BE2C (cell line): ENCODE measurements at places on chromosomes 1 and 21.

DNA sequence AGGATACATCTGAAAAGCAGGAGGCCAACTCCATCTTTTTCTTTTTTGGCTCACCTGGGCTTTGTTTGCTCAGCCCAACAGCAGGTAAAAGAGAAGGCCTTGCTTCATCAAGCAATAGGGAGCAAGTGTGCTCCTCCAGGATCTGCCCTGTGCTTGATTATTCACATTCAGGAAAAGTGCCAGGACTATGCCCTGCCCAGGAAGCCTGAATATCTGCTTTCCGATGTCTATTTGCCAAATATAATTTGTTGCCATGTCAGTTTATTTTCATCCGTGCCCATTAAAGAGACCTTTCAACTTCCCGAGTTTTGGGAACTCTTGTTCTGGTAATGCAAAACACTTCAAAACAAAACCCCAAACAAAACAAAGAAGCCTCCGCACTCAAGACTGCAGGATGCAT is 185.3 kb downstream of the CDC7 start:
- no peak for DNase-seq

DNA sequence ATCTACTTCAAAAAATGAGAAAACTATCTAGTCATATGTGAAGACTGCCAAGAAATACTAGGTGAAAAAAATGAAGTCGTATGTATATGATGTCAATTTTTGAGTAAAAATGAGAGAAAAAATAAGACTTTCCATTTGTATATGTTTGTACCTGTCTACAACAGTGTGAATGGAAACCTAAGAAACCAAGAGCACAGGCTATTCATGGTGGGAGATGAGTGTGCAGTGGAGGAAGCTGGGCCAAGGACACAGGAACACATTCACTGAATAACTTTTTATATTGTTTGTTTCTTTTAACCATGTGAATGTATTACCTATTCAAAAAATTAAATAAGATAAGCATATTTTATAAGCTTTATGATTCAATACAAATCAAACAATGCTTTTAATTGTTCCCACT is 67.0 kb downstream of the ERO1B start:
- no peak for DNase-seq

DNA sequence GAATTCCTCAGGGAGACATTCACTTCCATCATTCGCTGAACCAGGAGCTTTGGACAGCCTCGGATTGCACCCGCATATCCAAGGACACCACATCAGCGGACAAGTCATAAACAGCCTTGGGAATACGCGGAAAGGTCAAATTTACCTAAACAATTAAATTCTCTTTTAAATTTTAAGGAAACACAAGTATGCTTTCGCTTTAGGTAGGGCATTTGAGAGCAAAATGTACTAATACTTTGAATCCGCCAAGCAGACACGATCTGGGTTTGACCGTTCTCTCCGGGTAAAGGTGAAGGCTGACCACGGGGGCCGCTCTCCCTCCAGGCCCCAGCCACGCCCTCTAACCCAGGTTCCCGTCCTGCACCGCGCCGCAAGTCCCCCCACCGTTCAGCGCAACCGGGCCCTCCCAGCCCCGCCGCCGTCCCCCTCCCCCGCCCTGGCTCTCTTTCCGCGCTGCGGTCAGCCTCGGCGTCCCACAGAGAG is 479 bp upstream of the ACADM start:
- peak; percentile 71 for DNase-seq

DNA sequence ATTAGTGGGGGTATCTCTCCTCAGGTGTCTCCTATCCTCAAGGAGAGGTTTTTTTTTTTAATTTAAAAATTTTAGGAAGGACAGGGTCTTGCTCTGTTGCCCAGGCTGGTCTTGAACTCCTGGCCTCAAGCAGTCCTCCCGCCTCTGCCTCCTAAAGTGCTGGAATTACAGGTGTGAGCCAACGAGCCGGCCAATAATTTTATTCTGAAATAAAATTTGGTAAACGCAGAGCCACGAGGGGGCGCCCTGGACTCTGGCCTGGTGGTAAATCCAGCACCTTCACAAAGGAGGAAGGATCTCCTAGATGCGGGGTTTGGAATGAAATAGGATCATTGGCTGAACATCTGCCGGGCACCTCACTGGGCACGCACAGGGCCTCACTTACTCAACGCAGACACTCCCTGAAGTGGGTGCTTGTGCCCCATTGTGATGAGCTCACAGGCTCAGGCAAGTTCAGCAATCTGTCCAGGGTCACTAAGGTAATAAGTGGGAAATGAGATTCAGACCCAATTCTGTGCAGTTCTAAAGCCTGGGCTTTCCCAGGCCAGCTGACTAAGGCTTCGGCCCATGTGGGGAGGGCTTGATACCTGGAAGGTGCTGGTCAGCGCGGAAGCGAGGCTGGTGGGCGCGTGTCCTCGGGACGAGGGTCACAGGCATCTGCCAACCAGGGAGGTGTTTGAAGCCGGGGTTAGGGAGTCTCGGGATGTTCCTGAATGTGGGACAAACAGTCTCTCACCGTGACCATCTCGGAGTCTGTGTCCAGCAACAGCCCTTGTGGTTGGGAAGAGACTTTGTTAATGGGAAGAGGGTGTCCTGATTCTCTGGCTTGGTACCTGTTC is 32.7 kb upstream of the ETV3 start:
- DNase-seq, result peak; percentile 72

- DNase-seq, result no peak
Measured at GRCh38 chr1:78536427-78536826, 45.7 kb downstream of the PTGFR start.

- DNase-seq, result no peak
Measured at GRCh38 chr1:3656450-3657095, 4.3 kb downstream of the TP73 start.

DNA sequence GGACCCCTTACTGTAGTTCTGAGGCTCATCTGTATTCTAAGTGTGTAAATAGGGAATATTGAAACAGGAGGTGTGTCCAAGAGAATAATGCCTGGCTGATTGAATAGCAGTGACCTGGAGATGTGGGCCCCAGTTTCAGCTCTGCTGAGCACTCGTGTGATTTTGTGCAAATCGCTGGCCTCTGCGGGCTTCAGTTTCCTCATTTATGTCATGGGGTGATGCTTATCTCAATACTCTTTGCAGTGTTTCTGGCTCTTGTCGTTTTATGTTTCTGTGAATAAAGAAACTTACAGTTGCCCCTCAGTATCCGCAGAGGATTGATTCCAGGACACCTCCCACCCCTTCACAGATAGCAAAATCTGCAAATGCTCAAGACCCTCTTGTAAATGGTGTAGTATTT is 5.0 kb downstream of the COG2 start:
- no peak for DNase-seq

GRCh38 chr1:187032982-187033692 is 204.4 kb downstream of the PLA2G4A start:
- DNase-seq, result no peak

GRCh38 chr1:53556657-53557227 is 97.5 kb downstream of the DMRTB1 start:
- no peak for DNase-seq

- DNase-seq, result no peak
Measured at GRCh38 chr1:164579381-164579780, 20.4 kb downstream of the PBX1 start.

DNA sequence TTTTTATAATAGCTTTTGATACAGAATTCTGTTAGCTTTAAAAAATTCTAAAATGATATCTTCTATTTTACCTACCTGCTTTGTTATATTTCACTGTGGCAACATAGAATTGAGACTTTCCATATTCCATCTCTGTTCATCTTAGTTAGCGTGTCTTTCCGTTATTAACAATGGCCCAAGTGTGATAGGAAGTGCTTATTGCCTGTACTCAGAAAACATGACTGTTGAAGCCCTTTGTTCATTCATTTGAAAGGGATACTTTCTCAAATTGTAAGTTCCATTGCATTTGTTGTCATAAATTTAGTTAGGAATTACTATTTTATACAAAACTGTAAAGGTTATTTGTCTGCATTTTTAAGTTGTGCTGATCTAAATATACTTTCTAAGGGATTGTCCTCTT is 73.1 kb downstream of the LAMC1 start:
- no peak for DNase-seq

GRCh38 chr1:60947367-60947766 is 135.0 kb upstream of the NFIA start:
- no peak for DNase-seq

DNA sequence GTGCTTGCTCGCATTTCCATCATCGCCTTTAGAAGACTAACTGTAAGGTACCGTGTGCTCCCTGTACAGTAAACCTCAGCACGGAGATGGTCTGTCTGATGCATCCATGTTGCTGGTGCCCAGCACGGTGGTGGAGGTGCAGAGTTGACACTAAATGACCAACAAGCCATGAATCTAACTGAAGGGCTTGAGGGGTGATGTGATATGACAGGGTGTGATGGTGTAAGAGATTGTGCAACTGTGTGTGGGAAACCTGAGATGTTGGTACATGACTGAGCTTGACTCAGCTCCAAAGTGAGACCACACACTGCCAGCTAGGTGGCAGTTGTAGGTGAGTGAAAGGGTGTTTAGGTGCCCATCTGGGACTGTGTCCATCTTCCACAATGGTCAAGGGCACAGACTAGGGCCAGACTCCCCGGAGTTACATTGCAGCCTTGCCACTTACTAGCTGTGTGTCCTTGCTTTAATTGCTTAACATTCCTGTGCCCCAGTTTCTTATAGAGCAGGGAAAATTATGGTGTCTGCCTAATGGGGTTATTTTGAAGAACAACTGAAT is 21.4 kb downstream of the SLC2A1 start:
- DNase-seq, result no peak

GRCh38 chr1:112995890-112996289 is 39.9 kb upstream of the SLC16A1 start:
- no peak for DNase-seq

- no peak for DNase-seq
Measured at GRCh38 chr1:84687714-84688462, 2.4 kb downstream of the SSX2IP start.

- DNase-seq, result peak; percentile 18
Measured at GRCh38 chr1:40662864-40663263, 2.6 kb downstream of the RIMS3 start.

DNA sequence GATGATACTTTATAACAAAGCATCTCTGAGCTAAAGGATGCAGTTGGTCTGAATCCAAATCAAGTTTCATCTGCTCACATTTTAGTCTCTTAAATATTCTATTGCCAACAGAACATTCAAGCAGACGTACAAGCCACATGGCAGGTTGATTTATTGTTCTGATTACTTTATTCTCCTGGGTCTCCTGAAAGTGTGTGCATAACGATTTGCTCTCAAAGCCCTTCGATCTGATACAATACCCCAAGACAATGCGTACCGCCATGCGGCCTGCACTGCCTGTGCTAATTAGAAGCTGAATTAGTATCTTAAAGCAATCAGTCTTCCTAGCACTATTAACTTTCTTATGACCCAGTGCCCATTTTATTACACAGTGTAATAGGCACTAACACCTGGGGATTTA is 56.9 kb downstream of the FHAD1 start:
- no peak for DNase-seq

DNA sequence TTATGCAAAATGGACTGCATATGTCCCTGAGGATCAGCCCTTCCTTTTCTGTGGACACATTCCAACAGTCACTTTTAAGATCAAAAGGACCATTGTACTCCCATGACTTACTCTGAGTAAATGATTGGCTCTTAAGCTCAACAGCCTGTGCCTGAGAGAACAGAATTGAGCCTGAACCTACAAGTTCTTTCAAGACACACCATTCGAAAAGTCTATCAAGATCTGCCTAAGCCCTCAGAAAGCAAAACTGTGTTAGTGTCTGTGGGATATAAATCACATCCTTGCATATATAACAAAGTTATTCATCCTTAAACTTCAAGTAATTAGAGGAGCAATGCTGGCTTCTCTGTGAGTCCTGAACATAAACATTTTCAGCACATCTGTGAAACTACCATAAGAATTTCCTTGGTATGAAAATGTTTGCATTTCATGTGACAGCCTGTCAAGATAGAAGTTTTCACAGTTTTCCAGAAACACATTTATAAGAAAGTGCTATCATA is 41.6 kb downstream of the PCNX2 start:
- DNase-seq, result no peak

DNA sequence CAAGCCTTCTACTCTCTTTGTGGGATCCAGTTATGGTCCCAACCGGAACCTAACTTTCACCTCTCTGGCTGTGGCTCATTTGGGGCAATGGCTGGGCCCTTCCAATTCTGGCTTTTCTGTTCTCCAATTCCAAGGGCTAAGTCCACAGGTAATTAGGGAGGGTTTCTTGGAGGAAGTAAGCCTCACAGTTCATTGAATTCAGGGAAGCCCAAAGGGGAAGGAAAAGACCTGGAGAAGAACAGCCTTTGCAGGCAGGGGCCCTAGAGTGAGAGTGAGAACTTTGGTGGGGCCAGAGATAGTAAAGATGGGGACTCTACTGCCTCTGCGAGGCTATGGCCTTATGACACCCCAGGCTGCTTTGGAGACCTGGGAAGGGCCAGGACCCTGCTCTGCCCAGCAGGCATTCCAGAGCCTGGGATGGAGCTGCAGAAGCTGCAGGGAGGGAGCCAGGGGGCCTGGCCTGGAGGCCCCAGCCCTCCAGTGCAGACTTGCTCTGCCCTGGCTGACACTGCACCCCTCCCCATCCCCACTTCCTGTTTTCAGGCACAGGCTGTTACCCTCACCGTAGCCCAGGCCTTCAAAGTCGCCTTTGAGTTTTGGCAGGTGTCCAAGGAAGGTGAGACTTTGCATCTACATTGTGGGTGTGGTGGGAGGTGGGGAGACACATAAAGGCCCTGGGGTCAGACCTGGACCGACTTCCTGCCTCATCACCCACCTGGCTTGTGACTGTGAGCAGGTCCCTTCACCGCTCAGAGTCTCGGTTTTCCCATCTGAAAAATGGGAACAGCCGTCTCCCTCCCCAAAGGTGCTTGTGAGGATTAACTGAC is 18.9 kb downstream of the LDLRAP1 start:
- no peak for DNase-seq

DNA sequence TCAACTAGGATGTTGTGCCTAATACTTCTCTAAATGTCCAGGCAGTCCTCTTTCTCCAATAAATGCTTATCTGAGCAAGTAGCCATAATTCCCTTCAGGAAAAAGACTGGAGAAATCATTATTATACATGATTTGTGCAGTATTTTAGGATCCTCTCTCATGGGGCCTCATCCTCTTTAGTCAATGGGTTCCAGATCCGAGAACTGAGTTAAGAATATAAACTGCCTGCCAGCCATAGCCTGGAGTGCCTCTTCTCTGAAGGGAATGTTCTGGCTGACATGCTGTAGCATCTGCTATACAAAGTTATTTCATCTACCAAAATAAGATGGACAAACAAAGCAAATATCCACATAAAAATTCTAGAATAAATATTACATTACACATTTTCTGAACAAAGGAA is 334.0 kb upstream of the PRMT6 start:
- DNase-seq, result no peak

DNA sequence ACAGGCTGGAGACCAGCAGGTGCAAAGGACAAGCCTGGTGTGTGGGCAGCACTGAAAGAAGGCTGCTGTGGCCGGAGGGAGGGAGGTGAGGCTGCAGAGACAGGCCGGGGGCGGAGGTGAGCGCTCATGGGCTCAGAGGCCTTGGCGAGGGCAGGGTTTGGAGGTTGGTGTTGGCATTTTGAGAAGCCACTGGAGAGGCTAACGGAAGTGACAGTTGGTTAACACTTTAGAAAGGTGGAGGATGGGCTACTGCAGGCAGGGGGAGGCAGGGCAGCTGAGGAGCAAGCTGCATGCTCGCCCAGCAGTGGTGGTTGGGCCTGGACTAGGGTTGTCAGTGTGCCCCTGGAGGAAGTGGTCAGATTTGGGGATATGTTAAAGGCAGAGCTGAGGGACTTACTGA is 37.5 kb downstream of the QSOX1 start:
- DNase-seq, result no peak

- no peak for DNase-seq
Measured at GRCh38 chr1:165228676-165229075, 127.8 kb downstream of the LMX1A start.

- DNase-seq, result no peak
Measured at GRCh38 chr1:12608311-12608957, 9.6 kb downstream of the DHRS3 start.

GRCh38 chr1:53076721-53077598 is 14.9 kb downstream of the PODN start:
- no peak for DNase-seq
